Stimulated activated naive CD8-positive, alpha-beta T cell treated with anti-CD3 and anti-CD28 coated beads, Interleukin-15, amount 100 ng/mL, for 72 hours (primary cell): ENCODE measurements at places on chromosomes 3 and 15.

DNA sequence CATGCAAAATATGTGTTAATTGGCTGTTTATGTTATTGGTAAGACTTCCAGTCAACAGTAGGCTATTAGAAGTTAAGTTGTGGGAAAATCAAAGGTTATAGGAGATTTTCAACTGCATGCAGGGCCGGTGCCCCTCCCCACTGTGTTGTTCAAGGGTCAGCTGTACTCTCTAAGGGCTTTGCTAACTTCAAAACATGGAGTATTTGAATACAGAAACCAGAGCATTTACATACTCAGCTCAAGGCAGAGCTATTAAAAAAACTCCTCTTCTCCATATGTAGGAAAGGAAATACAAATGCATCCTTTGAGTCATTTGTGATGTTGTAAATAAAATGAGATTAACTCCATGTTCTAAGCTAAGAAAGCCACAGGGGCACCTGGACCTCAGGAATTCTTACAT lies 16.8 kb downstream of the IL17RB start:
- no peak for DNase-seq

DNA sequence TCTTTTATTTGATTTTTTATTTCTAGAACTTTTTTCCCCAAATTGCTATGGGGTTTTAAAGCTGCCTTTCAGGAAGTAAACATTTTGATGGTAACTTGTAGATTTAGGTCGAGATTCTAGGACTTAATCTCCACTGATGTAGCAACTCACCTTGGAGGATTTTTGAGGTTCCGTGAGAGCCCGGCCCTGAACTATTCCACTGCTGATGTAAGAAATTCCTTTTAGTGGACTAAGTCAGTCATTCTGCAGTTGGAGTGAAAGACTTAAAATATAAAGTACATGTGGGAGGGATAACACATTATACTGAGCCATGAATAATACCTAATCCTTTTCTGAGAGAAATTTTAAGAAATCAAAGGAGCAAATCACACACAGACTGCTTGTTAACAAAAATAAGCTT lies 12.6 kb upstream of the LRRC34 start:
- no peak for DNase-seq

DNA sequence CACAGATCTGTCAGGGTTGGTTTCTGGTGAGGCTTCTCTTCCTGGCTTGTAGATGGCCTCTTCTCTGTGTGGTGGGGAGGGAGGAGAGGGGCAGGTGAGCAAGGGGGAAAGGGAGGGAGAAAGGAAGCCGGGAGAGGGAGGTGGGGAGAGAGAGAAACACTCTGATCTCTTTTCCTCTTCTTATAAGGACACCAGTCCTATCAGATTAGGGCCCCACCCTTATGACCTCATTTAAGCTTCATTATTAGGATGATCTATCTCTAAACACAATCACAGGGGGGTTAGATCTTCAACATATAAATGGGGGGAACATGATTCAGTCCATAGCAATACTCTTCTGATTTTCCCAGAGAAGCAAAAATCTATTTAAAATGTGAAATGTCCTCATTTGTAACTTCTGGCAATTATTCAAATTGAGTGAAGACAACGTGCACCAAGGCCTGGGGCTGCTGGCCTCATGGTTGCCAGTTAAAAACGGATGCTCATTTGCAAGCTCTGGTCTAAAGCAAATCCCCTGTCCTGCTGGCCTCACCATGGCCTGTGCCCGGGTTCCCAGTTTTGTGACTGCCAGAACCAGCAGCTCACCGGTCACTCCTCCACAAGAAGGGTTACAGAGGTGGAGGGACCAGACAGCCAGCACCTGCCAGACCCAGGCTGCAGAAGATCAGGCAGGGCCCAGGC lies 8.3 kb downstream of the POMGNT2 start:
- DNase-seq, result no peak

GRCh38 chr15:57824186-57824585 lies 117.7 kb downstream of the POLR2M start:
- DNase-seq, result no peak
